Adrenal gland (tissue), 19 donors: ENCODE measurements at places on chromosomes 11 and 22. TPM values are rescaled to one million over a fixed set of nuclear protein-coding genes. Genes with fewer than 3 reads are reported as not detected.
A peak's percentile ranks its signal among the peaks of the same experiment; 100 is the strongest.

OR6A2 gene
- polyA plus RNA-seq: not detected

- no peaks in the 10 kb centered on the region for H3K4me1 ChIP-seq
- no peak overlapping the region for H3K4me3 ChIP-seq
- H3K27me3 ChIP-seq: no peaks in the 10 kb centered on the region
- DNase-seq: no peak
- H3K36me3 ChIP-seq: no peaks in the 10 kb centered on the region
These were observed 65.2 kb upstream of the CNTN5 start for GRCh38 chr11:98955551-98955950.

- no peak overlapping the region for H3K4me3 ChIP-seq
- peaks cover 15% of the 10 kb centered on the region for H3K4me1 ChIP-seq
- H3K27ac ChIP-seq: peak overlapping the region; percentile 45
These were observed 20.2 kb upstream of the IL17RA start for GRCh38 chr22:17064498-17065100.

CABP4 gene
- 2.1 TPM for polyA plus RNA-seq

PYGM gene
- polyA plus RNA-seq: 5.1 TPM

GRCh38 chr22:42313804-42314581 lies 43.5 kb upstream of the TCF20 start:
- peak; percentile 76 for DNase-seq
- no peak overlapping the region for H3K4me3 ChIP-seq
- H3K4me1 ChIP-seq: no peaks in the 10 kb centered on the region

DMC1 gene
- 0.22 TPM for polyA plus RNA-seq

- no peak overlapping the region for H3K4me3 ChIP-seq
- H3K36me3 ChIP-seq: no peaks in the 10 kb centered on the region
- H3K27ac ChIP-seq: no peak overlapping the region
- H3K4me1 ChIP-seq: peaks cover 9% of the 10 kb centered on the region
- no peak for DNase-seq
- peaks cover 6% of the 10 kb centered on the region for H3K27me3 ChIP-seq
These were observed 60.9 kb upstream of the EIF3D start for GRCh38 chr22:36589856-36590255.

APOC3 gene
- 1.6 TPM for polyA plus RNA-seq

GPHA2 gene
- not detected for polyA plus RNA-seq

GRCh38 chr11:124799348-124800225 lies 619 bp downstream of the MSANTD2 start:
- DNase-seq: peak; percentile 33
- peaks cover 24% of the 10 kb centered on the region for H3K4me1 ChIP-seq
- peak overlapping the region; percentile 98 for H3K27ac ChIP-seq
- peak overlapping the region; percentile 77 for H3K4me3 ChIP-seq
- H3K27me3 ChIP-seq: no peaks in the 10 kb centered on the region

PANX3 gene
- polyA plus RNA-seq: not detected

GRCh38 chr22:50376085-50376651 lies 33.0 kb downstream of the PPP6R2 start:
- DNase-seq: no peak
- H3K27ac ChIP-seq: no peak overlapping the region
- no peak overlapping the region for H3K4me3 ChIP-seq

CCDC188 gene
- polyA plus RNA-seq: 19.0 TPM

DNA sequence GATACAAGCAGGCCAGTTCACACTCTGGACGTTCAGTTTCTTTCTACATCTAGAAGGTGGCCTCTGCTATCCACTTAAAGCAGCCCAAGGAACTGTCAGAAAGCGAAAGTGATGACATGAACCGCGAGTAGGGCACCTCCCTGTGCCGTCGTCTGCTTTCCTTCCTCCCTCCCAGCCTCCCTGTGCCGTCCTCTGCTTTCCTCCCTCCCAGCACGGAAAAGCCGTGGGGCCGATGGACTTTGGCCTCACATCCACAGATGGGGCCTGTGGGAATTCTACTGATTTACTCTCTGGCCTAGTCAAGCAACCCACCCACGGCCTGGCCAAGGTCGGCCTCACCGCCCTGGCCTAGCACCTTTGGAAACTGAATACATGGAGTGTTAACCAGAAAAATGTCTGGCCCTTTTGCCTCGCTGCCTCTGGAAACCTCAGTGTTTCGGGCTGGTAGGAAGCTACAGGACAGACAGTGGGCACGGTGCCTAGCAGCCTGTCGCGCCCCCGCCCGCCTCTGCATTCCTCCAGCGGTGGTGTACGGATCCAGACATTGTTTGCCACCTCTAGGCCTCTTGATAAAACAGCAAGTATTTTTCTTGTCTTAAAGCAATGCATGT lies 14.2 kb downstream of the PEX26 start:
- H3K4me3 ChIP-seq: no peak overlapping the region
- peak; percentile 88 for DNase-seq
- no peaks in the 10 kb centered on the region for H3K27me3 ChIP-seq
- H3K4me1 ChIP-seq: peaks cover 17% of the 10 kb centered on the region

DNA sequence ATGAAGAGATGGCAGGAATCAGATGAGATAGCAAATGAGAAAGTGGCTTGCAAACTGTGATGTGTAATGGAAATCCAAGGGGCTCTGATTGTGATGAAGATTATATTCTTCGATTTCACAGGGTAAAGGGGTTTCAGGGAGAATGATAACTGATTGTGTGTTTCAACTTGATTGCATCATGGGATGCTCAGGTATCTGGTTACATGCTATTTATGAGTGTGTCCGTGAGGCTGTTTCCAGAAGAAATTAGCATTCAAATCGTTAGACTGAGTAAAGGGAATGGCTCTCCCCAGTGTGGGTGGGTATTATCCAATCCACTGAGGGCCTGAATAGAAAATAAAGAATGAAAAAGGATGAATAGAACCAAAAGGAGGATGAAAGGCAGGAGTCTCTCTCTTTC lies 278.7 kb upstream of the LARGE1 start:
- no peaks in the 10 kb centered on the region for H3K4me1 ChIP-seq
- no peaks in the 10 kb centered on the region for H3K36me3 ChIP-seq
- H3K4me3 ChIP-seq: no peak overlapping the region
- no peak for DNase-seq
- H3K27me3 ChIP-seq: peaks cover 9% of the 10 kb centered on the region
- H3K27ac ChIP-seq: no peak overlapping the region

DNA sequence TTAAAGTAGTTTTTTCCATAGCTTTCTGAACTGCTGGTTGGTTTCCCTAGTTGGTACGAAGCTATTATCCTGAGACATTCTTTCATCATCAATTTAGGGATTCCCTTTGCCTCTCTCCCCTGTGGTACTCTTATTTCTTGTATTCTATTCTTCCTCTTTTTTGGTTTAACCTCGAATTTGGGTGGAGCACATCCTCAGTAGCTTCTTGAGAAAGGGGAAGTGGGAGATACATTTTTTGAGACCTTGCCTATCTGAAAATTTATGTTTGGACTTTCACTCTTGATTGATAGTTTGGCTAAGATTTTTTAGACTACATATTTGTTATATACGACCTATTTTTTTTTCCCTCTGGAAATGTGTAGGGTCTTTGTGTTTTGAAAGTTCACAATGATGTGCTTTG lies 121.7 kb upstream of the ZBED5 start:
- no peaks in the 10 kb centered on the region for H3K36me3 ChIP-seq
- DNase-seq: no peak
- no peak overlapping the region for H3K27ac ChIP-seq
- H3K27me3 ChIP-seq: no peaks in the 10 kb centered on the region
- no peak overlapping the region for H3K4me3 ChIP-seq
- H3K4me1 ChIP-seq: no peaks in the 10 kb centered on the region

GRCh38 chr11:72759468-72759985 lies 7.3 kb upstream of the ARAP1 start:
- peaks cover 33% of the 10 kb centered on the region for H3K4me1 ChIP-seq
- no peak for DNase-seq
- H3K27me3 ChIP-seq: no peaks in the 10 kb centered on the region
- no peak overlapping the region for H3K4me3 ChIP-seq
- H3K27ac ChIP-seq: peak overlapping the region; percentile 40

DNA sequence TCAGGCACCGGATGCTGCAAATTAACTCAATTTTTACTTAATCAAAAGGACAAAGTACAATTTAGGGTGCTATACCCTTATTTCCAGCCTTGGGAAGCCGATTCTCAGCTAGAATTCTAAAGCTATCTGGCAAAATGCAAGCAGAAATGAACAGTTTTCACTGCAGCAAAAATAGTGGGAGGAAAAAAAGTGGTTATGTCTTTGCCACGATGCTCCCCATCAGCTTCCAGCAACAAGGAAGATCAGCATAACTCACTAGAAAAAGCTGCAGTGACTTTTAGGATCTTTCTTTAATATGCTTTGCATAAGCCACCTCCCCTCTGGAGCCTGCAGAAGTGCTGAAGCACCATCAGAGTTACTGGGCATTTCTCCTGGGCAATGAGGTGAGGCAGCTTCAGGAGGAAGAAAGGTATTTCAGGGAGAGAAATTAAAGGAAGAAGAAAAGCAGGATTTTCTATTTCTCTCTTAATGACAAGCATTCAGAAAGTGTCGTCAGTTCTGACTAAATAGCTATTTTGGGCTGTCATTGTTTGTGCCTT lies 702.9 kb downstream of the DLG2 start:
- DNase-seq: no peak
- no peaks in the 10 kb centered on the region for H3K36me3 ChIP-seq
- H3K27me3 ChIP-seq: no peaks in the 10 kb centered on the region
- no peak overlapping the region for H3K27ac ChIP-seq
- no peak overlapping the region for H3K4me3 ChIP-seq

CHST1 gene
- 12.1 TPM for polyA plus RNA-seq

DNA sequence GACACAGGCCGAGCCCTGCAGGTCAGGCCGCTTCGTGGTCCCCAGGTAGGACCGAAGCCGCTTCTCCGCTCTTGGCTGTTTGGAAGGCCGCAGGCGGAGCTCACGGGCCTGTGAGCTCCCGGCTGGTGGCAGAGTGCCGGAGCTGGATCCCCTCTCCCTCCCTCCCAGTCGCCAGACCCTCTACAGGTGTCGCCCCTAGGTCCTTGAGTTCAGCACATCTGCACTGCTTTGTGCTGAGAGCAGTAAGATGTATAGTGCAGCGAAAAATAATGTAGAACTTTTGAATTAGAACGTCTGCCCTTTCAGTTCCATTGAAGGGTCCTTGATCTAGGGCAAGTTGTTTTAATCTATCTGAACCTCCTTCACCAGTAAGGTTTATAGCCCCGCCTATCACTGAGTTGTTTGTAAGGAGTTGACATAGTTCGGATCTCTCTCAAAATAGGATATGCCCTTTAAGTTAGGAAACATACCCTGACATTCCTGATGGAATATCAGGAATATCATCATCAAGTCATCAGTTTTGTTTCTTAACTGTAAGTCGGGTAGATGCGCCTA lies 419 bp downstream of the ANKRD49 start:
- H3K4me3 ChIP-seq: peak overlapping the region; percentile 51
- no peak for DNase-seq
- no peaks in the 10 kb centered on the region for H3K36me3 ChIP-seq

SPI1 gene
- 79.2 TPM for polyA plus RNA-seq

SCGB1C1 gene
- polyA plus RNA-seq: not detected

DNA sequence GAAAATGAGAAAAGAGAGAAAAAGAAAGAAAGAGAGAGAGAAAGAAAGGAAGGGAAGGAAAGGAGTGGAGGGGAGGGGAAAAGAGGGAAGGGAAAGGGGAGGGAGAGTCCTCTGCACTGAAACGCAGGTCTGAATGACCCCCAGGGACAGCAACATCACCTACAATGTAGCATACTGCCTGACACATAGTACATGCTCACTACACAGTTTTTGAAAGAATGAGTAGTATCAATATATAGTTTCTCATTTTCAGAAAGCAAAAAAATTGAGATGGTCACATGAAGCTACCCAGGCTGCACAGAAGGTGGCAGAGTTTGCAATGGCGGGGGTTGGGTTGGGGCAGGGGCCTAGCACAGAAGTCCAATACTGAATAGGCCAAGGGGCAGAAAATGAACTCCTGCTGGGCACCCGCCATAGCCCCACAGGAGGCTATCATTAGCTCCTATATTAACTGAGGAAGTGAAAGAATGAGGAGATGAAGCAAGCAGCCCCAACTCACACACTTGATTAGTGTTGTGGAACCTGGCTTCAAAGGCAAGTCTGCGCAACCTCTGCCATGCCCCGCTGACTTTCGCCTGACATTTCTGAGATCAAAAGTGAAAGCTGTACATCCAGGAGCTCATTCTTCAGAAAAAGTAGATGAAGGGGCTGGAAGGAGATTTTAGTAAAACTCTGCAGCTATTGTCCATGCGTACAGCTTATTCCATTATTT lies 241.2 kb upstream of the SYN3 start:
- no peaks in the 10 kb centered on the region for H3K4me1 ChIP-seq
- H3K27ac ChIP-seq: no peak overlapping the region
- no peaks in the 10 kb centered on the region for H3K27me3 ChIP-seq
- H3K4me3 ChIP-seq: no peak overlapping the region
- DNase-seq: no peak
- no peaks in the 10 kb centered on the region for H3K36me3 ChIP-seq

- H3K27ac ChIP-seq: no peak overlapping the region
- no peaks in the 10 kb centered on the region for H3K36me3 ChIP-seq
- no peaks in the 10 kb centered on the region for H3K27me3 ChIP-seq
- no peak overlapping the region for H3K4me3 ChIP-seq
- no peaks in the 10 kb centered on the region for H3K4me1 ChIP-seq
These were observed 14.6 kb downstream of the APOA4 start for GRCh38 chr11:116808262-116809175.

DERL3 gene
- polyA plus RNA-seq: 3.8 TPM

DNA sequence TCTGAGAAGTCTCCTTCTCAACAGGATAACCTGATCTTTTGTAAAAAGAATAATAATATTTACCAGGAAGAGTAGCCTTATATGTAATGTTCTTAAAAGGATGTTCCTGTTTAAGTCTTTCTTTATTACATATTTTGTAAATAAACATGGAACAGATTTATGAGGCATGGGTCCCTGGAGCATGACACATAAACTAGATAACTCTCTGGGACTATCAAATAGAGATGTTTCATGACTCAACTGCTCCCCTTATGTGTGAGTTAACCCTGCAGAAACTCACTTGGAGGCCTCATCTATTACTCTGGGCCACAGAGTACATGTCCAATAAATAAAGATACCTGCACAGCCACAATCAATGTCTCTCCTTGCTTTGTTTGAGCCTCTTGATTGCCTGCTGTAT lies 64.6 kb downstream of the GDPD4 start:
- H3K27ac ChIP-seq: no peak overlapping the region
- no peaks in the 10 kb centered on the region for H3K4me1 ChIP-seq
- H3K4me3 ChIP-seq: no peak overlapping the region
- H3K36me3 ChIP-seq: no peaks in the 10 kb centered on the region
- DNase-seq: no peak

- DNase-seq: peak; percentile 87
- H3K27me3 ChIP-seq: no peaks in the 10 kb centered on the region
- H3K4me1 ChIP-seq: no peaks in the 10 kb centered on the region
- H3K27ac ChIP-seq: peak overlapping the region; percentile 98
- H3K36me3 ChIP-seq: peaks cover 13% of the 10 kb centered on the region
These were observed 557 bp downstream of the RANGAP1 start for GRCh38 chr22:41285441-41285819.

DNA sequence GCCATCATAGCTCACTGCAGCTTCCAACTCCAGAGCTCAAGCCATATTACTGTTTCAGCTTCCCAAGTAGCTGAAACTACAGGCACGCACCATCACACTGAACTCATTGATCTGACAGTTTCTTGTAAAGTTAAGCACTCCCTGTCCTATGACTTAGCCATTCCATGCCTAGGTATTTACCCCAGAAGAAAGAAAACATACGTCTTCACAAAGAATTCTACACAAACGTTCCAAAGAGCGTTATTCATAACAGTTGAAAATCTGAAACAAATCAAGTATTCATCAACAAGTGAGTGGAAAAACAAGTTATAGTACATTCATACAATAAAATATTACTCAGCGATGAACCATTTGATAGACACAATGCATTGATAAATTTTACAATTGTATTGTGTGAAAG lies 7.8 kb upstream of the NLRP10 start:
- no peak overlapping the region for H3K4me3 ChIP-seq
- no peaks in the 10 kb centered on the region for H3K27me3 ChIP-seq
- no peaks in the 10 kb centered on the region for H3K36me3 ChIP-seq
- no peak overlapping the region for H3K27ac ChIP-seq
- no peak for DNase-seq
